Spinal cord (tissue), 10 donors: ENCODE measurements at places on chromosomes 3 and 15.

DNA sequence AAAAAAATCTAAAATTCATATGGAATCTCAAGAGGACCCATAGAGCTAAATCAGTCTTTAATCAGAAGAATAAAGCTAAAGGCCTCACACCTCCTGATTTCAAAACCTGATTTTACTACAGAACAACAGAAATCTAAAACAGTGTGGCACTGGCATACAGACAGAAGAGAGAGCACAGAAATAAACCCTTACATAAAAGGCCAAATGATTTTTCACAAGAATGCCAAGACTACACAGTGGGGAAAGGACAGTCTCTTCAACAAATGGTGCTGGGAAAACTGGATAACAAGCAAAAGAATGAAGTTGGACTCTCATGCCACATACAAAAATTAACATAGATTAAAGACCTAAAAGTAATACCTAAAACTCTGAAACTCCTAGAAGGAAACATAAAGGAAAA lies 10.1 kb downstream of the TOP2B start:
- DNase-seq, result no peak

- no peak for DNase-seq
Measured at GRCh38 chr15:97703400-97703799, 257.1 kb upstream of the ARRDC4 start.

DNA sequence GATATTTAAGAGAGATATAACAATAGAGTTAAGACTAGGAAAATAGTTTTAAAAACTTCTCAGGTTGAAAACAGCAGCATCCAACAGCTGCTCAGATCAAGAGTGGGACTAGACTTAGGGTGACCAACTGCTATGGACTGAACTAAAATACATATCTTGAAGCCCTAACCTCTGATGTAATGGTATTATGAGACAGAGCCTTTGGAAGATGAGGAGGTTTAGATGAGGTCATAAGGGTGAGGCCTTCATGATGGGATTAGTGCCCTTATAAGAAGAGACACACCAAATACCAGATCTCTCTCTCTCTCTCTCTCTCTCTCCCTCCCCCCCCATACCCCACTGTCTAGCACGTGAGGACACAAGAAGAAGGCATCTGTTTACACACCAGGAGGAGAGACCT lies 37.4 kb upstream of the GALNT15 start:
- DNase-seq, result no peak

- no peak for DNase-seq
Measured at GRCh38 chr3:16370872-16371740, 106.1 kb downstream of the OXNAD1 start.

GRCh38 chr3:29555590-29555989 lies 274.7 kb downstream of the RBMS3 start:
- DNase-seq, result no peak

GRCh38 chr3:133130168-133130567 lies 92.0 kb downstream of the TMEM108 start:
- DNase-seq, result no peak

- no peak for DNase-seq
Measured at GRCh38 chr3:2567451-2567850, 468.8 kb downstream of the CNTN4 start.

GRCh38 chr3:69959581-69959980 lies 40.0 kb upstream of the SAMMSON start:
- DNase-seq, result no peak

DNA sequence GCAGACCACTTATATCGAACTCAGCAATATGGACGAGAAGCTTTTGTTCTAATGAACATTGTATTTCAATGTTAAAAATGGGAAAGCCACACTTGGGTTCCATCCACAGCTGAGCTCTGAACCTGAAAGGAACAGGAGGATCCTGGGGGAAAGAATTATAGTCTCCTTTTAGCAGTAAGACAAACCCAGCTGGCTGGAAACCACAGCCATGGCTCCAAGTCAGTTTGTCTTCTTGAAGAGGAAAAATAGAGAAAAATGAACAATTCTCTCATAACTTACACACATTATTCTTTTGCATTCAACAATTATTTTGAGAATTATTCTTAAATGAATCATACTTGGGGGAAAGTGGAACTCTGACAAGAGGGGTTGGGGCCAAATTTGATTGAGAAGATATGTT lies 149.2 kb upstream of the VEPH1 start:
- DNase-seq, result no peak
